Cardiac fibroblast (primary cell): ENCODE measurements at places on chromosomes 7 and 10.

- DNase-seq, result peak; percentile 74
These were observed 134.8 kb downstream of the PHTF2 start for GRCh38 chr7:77933394-77933793.

GRCh38 chr7:30168835-30169573 lies 34.2 kb downstream of the MTURN start:
- DNase-seq, result peak; percentile 86

DNA sequence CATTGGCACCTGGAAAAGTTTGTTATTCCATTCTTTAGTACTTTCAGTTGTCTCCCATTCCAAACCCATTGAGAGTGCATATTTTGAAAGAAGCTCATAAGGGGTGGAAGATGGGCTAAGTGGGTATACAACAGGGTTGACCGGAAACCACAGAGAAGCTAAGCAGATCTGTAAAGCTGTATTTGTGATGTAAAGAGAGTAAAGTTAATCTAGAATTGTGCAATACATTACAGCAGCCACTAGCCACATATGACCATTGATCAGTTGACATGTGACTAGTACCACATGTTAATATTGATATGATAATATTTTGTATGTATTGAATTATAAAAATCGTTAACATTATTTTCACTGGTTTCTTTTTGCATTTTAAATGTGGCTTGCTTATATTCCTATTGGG lies 4.9 kb upstream of the PNLIP start:
- DNase-seq, result no peak

GRCh38 chr7:39952803-39953202 lies 2.7 kb downstream of the CDK13 start:
- DNase-seq, result no peak

DNA sequence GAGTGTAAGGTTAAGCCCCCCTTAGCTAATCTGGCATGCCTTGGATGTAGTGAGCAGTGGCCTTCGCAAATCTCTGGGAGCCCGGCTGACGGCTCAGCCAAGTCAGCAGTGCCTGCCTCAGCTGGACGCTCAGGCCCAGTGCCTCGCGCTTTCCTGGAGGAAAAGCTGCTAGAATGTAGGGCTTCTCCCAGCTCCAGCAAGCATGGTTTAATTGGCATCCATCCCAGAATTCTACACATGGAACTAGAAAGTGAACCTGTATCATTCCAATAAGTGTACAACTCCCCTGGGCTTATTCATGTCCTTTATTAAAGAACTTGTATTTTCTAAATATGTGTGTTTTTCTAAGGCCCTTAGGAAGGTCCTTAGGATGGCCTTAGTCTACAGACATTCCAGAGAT lies 287.8 kb upstream of the SHH start:
- no peak for DNase-seq

- no peak for DNase-seq
These were observed 28.9 kb downstream of the MAD1L1 start for GRCh38 chr7:2203766-2204300.

DNA sequence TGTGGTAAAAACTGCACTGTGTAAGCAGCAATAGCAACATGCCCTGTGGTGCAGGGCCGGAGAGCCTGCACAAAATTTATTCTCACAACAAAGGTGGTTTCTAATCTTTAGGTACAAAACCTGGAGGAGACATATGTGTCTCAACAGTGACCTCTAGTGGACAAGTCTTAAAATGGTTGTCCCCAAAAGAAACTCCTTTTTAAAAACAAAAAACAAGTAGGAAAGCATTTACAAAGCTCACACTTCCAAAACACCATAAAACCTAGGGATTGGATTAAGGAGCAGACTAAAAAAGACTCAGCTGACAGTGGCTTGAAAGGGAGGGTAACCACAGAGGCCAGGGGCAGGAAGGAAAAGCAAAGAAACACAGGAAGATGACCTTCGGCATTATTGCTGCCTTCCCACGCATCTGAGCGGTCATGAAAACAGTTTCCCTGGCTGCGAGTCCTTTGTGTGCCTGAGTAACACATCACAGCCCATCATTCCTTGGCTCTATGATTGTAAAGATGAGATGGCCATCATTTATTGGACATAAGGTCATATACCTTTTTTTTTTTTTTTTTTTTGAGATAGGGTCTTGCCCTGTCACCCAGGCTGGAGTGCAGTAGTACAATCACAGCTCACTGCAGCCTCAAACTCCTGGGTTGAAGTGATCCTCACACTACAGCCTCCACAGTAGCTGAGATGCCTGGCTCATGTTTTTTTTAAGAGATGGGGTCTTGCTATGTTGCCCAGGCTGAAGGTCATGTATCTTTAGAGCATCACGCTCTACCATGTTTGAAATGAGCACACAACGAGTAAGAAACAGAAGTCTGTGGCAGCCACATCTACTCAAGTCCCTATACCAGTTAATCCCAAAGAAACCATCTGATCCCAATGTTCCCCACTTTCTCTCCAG lies 39.5 kb downstream of the RSU1 start:
- DNase-seq, result peak; percentile 77

GRCh38 chr7:101604331-101604933 lies 24.7 kb downstream of the MYL10 start:
- no peak for DNase-seq

DNA sequence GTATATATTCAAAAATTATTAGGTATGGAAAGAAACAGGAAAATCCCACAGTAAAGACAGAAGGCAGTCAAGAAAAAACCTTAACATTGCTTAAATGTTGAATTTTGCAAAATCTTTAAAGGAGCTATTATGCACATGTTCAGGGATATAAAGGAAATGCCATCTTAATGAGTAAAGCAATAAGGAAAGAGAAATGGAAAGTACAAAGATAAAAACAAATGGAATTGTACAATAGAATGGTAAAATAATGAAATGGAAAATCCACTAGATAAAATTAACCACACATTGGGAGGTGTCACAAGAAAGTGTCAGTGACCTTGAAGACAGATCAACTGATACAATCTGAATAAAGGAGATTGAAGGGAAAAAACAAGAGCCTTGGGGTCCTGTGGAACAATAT lies 82.0 kb downstream of the KIF20B start:
- DNase-seq, result peak; percentile 51

GRCh38 chr7:85711894-85712293 lies 525.0 kb upstream of the SEMA3D start:
- no peak for DNase-seq

DNA sequence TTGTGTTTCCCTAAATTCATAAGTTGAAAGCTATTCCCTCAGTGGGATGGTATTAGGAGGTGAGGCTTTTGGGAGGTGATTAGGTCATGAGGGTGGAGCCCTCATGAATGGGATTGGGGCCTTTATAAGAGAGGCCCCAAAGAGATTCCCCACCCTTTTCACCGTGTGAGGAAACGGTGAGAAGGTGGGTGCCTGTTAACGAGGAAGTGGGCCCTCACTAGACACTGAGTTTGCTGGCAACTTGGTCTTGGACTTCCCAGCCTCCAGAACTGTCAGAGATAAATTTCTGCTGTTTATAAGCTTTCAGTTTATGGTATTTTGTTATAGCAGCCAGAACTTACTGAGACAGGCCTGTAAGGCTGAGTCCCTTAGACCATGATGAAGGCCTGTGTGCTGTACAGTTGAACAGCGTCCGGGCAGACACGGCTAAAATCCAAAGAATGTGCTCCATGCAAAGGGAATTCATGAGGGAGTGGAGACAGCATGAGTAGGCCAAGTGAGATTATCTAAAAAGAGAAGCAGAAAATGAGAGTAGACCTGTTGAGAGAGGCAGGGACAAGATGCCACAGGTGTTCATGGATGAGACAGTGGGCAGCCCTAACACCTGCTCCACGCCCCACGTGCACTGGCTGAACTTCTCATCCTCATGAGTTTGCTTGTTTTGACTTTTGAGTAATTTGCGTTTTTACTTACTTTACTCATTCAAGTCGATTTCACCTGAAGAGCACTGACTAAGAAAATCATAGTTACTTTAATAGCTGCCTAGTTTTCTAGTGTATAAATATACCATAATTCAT lies 66.9 kb upstream of the SFMBT2 start:
- DNase-seq, result no peak

- DNase-seq, result no peak
These were observed 81.9 kb upstream of the DUSP5 start for GRCh38 chr10:110415809-110416208.

GRCh38 chr7:26100406-26101339 lies 51.3 kb upstream of the NFE2L3 start:
- no peak for DNase-seq

DNA sequence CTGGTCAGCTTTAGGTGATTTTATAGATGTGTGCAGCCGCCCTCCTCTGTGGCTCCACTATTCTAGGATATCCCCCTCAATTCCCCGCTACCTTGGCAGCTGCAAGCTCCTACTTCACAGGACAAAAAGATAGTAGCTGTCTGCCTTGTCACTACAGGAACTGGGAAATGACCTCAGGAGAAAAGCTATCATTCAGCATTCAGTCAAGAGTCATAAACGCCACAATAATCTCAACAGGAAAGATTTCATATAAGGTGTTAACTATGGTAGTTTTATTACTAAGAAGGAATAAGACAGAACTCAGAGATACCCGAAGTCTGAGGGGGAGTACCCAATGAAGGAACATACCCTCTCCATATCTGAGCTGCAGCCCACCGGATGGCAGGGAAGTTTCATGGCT lies 63.9 kb downstream of the CRPPA start:
- no peak for DNase-seq

DNA sequence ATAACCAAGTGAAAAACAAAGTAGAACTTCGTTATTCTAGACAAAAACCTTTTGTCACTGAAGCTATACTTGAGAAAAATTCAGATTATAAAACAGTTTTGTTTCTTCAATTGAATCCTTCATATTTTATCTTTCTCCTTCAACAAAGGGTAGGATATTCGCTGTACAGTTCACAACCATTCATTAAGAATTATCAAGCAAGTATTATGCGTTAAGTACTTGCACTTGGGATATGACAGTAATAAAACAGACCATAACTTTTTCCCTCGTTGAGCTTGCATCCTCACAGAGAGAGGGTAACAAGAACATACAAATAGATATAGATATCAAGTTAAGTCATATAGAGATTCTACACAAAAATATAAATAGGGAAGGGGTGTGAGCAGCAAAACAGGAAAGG lies 61.2 kb upstream of the MEOX2 start:
- DNase-seq, result no peak

- peak; percentile 84 for DNase-seq
These were observed 120.4 kb downstream of the CUBN start for GRCh38 chr10:17009212-17009700.

DNA sequence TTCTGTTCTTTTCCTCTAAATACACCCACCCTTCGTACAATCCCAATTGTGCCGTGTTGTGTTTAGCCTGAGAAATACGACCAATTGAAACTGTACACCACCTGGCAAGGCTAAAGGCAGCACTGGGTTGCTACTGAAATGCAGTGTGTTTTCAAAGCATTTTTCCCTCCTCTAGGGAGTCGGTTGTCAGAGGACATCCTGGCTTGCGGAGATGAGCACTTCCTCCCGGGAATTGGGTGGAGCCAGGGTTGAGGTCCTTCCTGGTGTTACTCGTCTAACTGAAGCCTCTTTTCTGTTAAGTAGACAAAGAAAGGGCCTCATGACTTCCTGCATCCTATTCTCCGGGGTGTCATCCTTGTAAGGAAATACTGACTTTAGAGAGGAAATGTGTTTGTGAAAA lies 133.5 kb downstream of the MTPAP start:
- peak; percentile 53 for DNase-seq

GRCh38 chr10:70549351-70549961 lies 53.1 kb downstream of the PRF1 start:
- no peak for DNase-seq
